ENCODE measurements at places on chromosomes 7 and 10.
A peak's percentile ranks its signal among the peaks of the same experiment; 100 is the strongest.

DNA sequence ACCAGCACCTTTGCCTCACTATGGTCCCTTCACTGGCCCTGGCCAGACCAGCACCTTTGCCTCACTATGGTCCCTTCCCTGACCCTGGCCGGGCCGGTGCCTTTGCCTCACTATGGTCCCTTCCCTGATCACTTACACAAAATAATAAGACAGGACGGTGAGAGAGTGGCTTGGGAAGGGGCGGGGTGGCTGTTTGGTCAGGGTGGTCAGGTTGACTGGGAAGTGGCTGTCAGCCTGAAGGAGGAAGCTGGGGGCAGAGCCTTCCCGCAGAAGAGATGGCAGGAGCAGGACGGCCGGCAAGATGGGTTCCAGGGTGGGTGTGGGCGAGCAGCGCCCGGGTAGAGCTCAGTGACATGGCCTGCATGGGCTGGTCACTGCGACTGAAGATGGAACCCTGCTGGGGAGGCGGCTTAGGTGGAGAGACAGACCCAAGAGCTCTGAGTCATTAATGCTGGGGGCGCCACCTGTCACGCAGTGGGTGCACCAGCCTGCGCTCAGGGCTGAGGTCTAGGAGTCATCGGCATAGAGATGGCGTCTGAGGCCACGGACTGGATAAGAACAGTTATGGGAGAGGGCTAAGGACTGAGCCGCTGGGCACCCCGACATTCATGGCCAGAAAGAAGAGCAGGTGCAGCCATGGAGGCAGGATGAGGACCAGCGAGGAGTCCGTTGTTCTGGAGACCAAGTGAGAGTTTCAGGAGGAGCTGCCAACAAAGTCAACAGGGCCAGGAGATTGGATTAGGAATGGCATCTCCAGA, 91.8 kb downstream of the CHST15 start:
- DNase-seq: no peak

DNA sequence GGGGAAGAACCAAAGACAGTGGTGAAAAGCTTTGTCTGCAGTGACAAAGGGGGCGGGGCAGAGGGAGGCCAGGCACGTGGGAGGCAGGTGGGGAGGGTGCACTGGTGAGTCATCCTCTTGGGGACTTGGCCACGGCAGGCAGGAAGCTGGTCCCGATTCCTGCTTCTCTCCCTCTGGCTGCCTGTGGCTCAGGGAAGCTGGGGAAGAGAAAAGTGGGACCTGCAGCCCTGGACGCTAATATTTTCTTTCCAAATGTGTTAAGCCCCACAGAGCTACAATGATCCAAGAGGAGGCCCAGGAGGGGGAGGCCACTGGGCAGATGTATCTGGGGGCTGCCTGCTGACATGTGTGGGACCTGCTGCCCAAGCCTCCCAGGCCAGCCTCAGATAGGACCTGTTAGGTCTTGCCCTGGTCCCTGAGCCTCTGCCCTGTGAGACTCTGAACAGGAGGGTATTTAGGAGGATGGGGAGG, 231.8 kb downstream of the KCNMA1 start:
- DNase-seq: peak; percentile 13

GRCh38 chr10:111356571-111356970, 279.7 kb downstream of the ADRA2A start:
- DNase-seq: no peak

DNA sequence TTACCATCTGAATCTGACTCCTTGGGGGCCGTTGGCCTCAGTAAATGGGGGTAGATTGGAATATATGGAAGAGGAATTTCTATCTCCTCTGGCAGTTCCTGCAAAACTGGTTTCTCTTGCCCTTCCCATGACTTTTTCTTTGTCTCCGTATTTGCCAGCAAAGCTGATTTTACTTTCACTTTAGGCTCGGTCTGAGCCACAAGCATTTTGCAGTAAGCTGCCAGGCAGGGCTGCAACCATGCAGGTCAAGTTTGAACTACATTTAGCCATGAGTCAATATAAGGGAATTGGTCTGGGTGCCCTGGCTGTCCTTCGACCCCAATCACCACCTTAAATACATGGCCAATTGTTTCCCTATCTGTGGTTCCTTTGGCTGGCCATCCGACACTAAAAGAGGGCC, 104.3 kb downstream of the TRIM24 start:
- DNase-seq: no peak

DNA sequence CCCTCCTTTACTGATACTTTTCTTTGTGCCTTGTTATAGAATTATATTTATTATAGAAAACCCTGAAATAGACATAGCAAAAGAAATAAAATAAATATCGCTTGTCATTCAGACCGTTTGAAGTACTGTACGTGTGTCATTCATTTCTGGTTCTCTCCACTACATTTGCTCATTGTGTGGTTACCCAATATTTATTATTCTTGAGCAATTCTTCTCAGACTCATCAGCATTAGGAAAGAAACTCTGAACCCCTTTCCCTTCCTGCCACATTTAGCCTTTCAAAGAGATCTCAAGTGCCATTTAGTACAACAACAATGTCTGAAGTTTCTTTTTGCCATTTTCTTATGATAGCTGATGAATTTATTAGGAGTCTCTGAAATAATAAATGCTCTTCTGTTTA, 154.1 kb downstream of the KIAA1217 start:
- no peak for DNase-seq

GRCh38 chr7:70383066-70383782, 748.7 kb upstream of the GALNT17 start:
- DNase-seq: no peak
